Cortex of kidney (tissue), 1 donor: ENCODE measurements at places on chromosomes 3 and 15.

DNA sequence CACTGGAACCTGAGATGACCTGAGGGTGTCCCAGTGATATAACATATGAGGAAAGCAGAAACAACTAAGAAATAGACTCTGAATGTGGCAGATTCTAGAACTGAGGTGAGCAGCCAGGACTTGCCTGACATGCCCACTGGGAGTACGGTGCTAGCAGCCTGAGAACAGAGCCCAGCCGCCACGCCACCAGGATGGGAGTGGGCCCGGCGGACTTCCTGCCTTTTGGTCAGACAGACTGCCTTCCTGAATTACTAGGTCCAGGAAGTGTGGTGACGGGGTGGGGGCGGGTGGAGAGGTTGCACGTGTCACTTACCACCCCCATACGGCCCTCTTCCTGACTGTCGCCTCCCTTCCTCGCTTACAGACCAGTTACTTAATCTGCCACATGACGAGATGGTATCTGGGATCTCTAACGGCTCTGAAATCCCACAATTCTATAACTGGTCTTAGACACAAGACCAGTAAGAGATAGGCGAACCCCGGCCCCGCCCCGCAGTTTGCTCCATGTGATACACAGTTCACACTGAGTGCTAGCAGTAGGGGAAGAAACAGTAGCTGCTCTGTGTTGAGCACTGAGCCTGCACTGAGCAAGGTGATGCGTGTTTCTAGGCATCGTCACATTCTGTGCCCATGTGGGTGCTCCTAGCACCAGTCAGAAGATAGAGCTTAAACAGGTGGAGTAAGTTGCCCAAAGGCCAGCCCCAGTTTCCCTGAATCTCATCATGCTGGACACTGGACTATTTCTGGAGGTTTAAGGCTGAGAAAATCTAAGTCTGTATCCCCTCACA is 95.7 kb downstream of the CPN2 start:
- DNase-seq = no peak

- no peak for DNase-seq
These were observed 516.5 kb downstream of the NLGN1 start for GRCh38 chr3:173913974-173914421.

DNA sequence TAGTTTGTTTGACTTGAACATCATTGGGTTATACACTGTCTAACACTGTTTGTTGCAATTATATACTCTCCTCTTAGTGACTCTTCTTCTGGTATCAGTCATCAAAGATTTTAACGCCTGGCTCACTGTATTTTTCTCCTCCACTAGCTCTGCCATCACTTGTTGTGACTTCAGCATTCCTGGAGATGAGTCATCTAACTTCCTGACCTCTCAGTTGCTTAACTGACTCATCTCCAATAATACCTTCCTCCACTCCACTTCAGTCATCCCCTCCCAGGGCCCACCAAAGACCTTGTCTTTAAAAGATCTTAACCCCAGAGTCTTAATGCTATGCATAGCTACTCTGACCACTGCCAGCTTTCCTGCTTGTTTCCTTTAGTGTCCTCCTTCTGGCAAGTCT is 28.6 kb upstream of the CLSTN2 start:
- no peak for DNase-seq

DNA sequence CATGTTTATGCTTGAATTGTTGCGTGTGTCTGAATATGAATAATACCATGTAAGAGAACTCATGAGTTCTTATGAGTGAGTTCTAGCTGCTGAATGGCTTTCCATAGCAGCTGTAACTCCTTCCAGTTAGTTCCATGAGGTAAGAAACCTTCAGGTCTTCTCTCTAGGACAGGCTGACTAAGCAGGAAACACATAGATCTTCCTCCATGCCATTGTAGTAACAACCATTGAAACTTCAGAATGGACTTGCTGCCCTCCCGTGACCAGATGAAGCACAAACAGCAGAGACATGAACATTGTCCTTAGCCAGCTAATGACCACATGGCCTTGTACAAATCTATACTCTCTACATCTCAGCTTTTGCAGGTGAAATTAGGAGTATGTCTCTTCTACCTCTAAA is 200.0 kb downstream of the ZNF385D start:
- no peak for DNase-seq

GRCh38 chr3:127354761-127355160 is 66.9 kb upstream of the PRR20G start:
- DNase-seq = no peak

- DNase-seq = no peak
These were observed 12.6 kb upstream of the IGF2BP2 start for GRCh38 chr3:185837414-185837813.

GRCh38 chr3:112061152-112061551 is 25.0 kb upstream of the C3orf52 start:
- no peak for DNase-seq

DNA sequence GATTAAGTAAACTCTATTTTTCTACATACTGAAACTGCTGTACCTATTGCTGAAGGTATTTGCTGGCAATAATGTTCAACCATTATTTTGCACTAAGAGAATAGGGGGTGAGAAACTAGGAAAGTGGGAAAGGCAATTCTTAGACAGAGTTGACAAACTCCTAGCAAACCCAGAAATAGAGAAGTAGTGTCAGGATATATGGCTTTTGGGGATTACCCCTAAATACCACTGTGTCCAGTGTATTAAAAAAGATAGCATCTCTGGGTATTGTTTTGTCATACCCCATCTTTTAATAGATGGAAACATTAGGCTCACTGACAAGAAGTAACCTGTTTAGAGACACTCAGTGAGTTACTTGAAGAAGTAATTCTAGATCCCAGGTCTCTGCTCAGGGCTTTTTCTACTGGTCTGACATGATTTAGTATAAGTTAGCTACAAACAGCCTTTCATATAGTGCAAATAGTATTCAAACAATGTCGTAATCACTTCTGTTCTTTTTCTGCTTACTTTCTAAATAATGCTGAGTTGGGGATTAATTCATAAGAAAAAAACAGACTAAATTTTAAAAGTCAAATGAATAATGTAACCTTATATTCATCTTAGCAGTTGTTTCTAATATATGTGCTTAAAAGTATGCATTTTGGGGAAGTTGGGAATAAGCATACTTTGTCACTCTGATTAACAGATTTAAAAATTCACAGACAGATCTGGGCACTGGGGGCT is 107.2 kb downstream of the IL1RAP start:
- DNase-seq = no peak

DNA sequence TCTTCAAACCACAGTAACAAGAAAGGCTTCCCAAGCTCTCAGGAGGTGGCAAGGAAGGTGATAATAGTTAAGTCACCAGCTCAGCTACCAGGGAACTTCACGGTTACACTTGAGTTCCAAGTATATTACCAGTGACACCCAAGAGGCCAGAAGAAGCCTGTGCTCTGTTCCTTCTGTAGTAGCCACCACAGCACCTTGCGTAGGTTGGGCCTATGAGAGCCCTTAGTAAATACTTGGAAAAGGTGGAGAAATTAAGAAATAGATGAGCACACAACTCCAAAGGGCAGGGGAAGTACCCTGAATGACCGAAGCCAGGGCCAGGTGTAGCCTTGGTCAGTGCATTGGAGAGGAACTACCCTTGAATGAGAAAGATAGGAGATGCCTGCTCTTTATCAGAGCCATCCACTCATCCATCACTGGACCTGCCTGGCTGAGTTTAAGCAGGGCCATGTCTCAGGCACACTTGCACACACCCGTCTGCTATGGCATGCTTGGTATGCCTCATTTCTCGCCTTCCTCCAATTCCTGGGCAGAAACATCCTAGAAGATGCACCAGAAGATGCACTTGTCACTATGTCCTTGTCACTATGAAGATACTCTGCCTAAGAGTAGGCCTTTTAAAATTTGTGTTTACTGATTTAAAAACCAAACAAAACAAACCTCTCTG is 32.6 kb upstream of the NDUFB4 start:
- no peak for DNase-seq

GRCh38 chr3:148815316-148816110 is 12.1 kb upstream of the CPB1 start:
- DNase-seq = no peak

GRCh38 chr3:101163554-101163953 is 156.8 kb downstream of the IMPG2 start:
- DNase-seq = no peak

DNA sequence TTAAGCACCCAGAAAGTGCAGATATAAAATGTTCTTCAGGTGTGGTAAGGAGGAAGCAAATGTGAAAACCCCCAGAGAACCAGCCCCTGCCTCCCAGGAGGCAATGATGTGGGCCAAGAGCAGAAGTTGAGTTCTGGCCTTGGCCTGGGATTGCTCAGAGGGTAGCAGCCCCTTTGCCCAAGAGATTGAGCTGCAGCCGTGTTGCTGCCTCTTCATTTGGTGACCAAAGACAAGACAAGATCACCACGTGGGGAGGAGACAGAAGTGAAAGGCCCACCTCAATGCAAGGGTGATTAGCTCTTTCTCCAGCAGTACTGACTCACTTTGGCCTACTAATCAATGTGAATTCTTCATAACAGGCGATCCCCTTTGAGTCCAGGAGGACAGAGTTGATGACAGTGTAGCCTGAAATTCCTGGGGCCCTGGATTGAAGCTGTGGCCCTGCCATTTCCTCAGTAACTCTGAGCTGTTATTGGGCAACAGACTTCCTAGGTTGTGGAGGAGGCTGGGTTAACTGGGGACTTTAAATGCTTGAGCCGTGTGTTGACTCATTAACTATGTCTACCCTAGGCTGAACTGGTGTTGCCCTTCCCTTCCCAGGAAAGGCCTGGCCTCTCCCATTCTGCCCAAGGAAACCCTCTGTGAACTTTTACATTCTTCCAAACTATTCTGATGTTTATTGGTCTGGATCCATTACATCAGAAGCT is 86.5 kb downstream of the ST6GAL1 start:
- no peak for DNase-seq

- no peak for DNase-seq
These were observed 968.7 kb downstream of the EPHA3 start for GRCh38 chr3:90076136-90076535.

DNA sequence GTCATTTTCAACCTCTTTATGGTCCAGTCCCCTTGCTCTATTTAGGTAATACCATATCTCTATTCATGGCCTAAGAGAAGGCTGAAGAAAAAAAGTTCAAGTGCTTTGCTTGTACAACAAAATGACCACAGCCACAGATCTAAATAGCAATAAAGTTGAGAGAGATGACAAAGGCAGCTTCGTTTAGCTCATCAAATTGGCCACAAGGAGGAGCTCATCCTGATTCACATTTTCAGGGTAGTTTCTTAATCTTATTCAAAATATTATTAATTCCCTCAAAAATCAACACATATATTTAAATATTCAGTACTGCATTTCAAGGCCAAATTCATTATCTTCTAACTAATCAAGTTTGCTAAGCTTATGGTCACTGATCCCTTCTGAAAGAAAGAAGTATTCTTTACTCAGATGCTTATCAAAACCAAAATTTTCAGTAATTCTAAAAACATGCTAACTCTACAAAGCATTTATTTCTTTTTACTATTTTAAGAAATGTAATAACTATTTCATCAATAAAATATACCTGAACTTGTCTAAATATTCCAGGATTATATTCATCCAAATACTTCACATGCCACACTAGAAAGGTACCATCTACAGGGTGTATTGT is 85.5 kb downstream of the DMXL2 start:
- no peak for DNase-seq

DNA sequence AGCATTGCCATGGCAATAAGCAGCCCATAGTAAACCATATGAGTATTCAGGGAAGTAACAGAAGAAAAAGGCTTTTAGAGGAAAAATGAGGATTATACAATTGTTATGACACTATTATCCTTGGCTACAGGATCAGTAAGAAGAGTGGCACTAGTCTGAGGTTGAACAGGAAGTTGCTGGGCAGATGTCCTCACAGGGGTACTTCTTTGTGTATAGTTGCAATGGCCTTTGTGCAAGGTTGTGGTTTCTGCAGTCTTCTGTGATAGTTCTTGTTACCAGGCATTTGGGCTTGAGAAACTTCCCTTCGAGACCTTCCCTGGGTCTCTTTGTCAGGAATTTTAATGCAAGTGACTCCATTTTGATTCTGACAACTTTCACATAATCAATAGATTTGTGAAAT is 100.6 kb upstream of the ATP11B start:
- DNase-seq = no peak

DNA sequence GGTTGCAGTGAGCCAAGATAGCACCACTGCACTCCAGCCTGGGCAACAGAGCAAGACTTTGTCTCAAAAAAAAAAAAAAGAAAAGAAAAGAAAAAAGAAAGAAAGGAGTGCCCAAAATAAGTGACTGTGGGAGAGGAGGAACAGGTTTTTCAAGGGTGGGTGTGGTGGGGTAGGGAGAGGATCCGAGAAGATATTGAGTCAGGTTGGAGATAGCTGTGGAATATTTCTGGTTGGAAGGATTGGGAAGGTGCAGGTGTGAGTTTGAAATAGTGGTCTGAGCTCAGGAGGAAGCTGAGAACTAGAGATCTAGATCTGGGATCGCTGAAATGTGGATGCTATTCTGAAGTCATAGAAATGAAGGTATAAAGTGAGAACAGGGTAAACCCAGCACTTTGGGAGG is 7.8 kb downstream of the SCAMP2 start:
- no peak for DNase-seq

GRCh38 chr3:67564973-67565372 is 89.4 kb downstream of the SUCLG2 start:
- DNase-seq = no peak

DNA sequence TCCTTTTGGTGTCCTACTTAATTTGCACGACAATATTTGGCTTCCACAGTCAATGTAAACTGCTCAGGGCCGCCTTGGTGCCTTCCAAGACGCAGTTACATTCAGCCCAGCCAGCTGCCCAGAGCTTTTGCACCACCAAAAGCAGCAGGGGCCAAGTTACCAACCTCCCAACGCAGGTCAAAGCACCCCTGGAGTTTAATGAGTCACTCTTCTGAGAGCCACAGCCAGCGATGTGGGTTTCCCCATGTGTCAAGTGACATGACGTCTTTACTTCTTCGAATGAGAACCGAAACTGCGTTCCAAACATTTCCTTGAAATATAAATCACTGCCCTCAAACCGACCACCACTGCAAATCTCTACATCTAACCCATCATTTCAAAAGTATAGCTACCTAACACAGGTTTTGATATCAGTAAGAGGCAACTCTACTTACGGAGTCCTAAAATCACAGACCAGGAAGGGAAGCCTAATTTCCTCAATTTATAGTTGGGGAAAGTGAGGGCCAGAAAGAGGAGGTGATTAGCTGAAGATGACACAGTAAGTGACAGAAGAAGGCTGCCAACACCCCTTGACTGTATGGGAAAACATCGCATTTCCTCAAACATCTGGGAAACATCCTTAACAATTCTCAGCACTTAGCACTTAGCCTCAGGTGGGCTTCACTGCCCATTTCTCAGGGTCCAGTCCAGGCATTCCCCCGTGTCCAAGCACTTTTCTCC is 24.5 kb downstream of the MB21D2 start:
- no peak for DNase-seq

- no peak for DNase-seq
These were observed 165.3 kb upstream of the MCTP2 start for GRCh38 chr15:94066046-94066445.

- no peak for DNase-seq
These were observed 339.8 kb downstream of the EPHA3 start for GRCh38 chr3:89447243-89447642.

DNA sequence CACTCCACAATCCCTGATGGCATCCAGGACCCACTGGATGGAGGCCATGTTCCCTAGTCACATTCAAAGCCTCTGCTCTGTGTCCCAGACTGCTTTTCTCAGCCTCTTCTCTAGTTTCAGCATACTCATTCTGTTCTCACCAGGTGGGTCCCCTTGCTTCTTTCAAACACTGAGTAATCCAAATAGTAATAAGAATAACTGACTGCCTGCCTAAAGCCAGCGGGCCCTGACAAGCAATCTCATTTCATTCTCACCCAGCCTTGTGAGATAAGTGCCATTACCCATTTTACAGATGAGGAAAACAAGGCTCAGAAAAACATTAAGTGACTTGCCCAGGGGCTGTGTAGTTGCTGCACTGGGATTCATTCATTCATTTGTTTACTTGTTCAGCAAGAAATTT is 25.4 kb downstream of the MAPKAPK3 start:
- no peak for DNase-seq
